A375 (cell line): ENCODE measurements at places on chromosomes 3 and 15. TPM values are rescaled to one million over a fixed set of nuclear protein-coding genes. Genes with fewer than 3 reads are reported as not detected.

Gene IQCH
- 3.2 and 4.8 TPM in 2 replicates for total RNA-seq

Gene SYNPR
- not detected in 2 replicates for total RNA-seq

Gene HTR3E
- not detected in 2 replicates for total RNA-seq

Gene GPR87
- not detected in 2 replicates for total RNA-seq

Gene GNB4
- total RNA-seq, result 11.1 and 11.9 TPM in 2 replicates

Gene LMAN1L
- 0.16 and 0.64 TPM in 2 replicates for total RNA-seq

Gene PYGO1
- 3.0 and 4.8 TPM in 2 replicates for total RNA-seq

Gene CCR9
- not detected in 2 replicates for total RNA-seq

Gene RAB27A
- 1.3 and 4.4 TPM in 2 replicates for total RNA-seq

Gene PROS1
- 6.0 and 6.6 TPM in 2 replicates for total RNA-seq

Gene CADPS
- total RNA-seq, result 0.03 TPM in 1 of 2 replicates, not detected in the other

Gene MAP6D1
- total RNA-seq, result 1.0 and 2.3 TPM in 2 replicates

Gene BTLA
- not detected in 2 replicates for total RNA-seq

Gene SMCO1
- not detected in 2 replicates for total RNA-seq

Gene DUOX1
- not detected in 2 replicates for total RNA-seq

Gene ZMAT3
- 1.9 and 3.3 TPM in 2 replicates for total RNA-seq

Gene ZNF80
- not detected in 2 replicates for total RNA-seq

Gene TF
- 0.74 and 1.1 TPM in 2 replicates for total RNA-seq

Gene ANKUB1
- total RNA-seq, result not detected in 2 replicates

Gene LRRC31
- total RNA-seq, result not detected in 2 replicates

Gene HPS3
- 5.4 and 6.6 TPM in 2 replicates for total RNA-seq

Gene NPTN
- total RNA-seq, result 86.2 and 88.6 TPM in 2 replicates

Gene TMEM207
- not detected in 2 replicates for total RNA-seq

Gene FRMD4B
- total RNA-seq, result 25.3 and 25.4 TPM in 2 replicates

Gene ETV5
- 122 and 143 TPM in 2 replicates for total RNA-seq

Gene TRIM42
- not detected in 2 replicates for total RNA-seq

Gene CKMT1B
- total RNA-seq, result 1.3 TPM in 1 of 2 replicates, not detected in the other

Gene HESX1
- 0.80 and 1.9 TPM in 2 replicates for total RNA-seq

Gene GOLGA6L7
- not detected in 2 replicates for total RNA-seq

Gene CYP1A1
- 2.9 and 3.5 TPM in 2 replicates for total RNA-seq

Gene PLSCR2
- total RNA-seq, result not detected in 2 replicates

Gene IL1RAP
- total RNA-seq, result 21.1 and 21.8 TPM in 2 replicates

Gene VIPR1
- 13.3 and 13.5 TPM in 2 replicates for total RNA-seq

Gene SELENOS
- 62.1 and 71.5 TPM in 2 replicates for total RNA-seq

Gene USP13
- total RNA-seq, result 9.5 and 10.7 TPM in 2 replicates

Gene ATP10A
- total RNA-seq, result 9.6 and 10.7 TPM in 2 replicates

Gene NTRK3
- 0.05 TPM in 1 of 2 replicates, not detected in the other for total RNA-seq

Gene RHCG
- not detected in 2 replicates for total RNA-seq

Gene FEZF2
- not detected in 2 replicates for total RNA-seq

Gene CISH
- total RNA-seq, result 0.80 and 1.1 TPM in 2 replicates

Gene FOXB1
- total RNA-seq, result not detected in 2 replicates

Gene TMEM40
- total RNA-seq, result 0.08 TPM in 1 of 2 replicates, not detected in the other

Gene NOX5
- total RNA-seq, result 0.11 and 0.13 TPM in 2 replicates
